GM18507 (cell line): ENCODE measurements at places on chromosomes 7 and 10.

- no peak for DNase-seq
These were observed 57.3 kb upstream of the BTBD16 start for GRCh38 chr10:122213766-122214165.

- no peak for DNase-seq
These were observed 19.6 kb upstream of the AGAP5 start for GRCh38 chr10:73717556-73717955.

- no peak for DNase-seq
These were observed 87.9 kb upstream of the RNF148 start for GRCh38 chr7:122790591-122790990.

DNA sequence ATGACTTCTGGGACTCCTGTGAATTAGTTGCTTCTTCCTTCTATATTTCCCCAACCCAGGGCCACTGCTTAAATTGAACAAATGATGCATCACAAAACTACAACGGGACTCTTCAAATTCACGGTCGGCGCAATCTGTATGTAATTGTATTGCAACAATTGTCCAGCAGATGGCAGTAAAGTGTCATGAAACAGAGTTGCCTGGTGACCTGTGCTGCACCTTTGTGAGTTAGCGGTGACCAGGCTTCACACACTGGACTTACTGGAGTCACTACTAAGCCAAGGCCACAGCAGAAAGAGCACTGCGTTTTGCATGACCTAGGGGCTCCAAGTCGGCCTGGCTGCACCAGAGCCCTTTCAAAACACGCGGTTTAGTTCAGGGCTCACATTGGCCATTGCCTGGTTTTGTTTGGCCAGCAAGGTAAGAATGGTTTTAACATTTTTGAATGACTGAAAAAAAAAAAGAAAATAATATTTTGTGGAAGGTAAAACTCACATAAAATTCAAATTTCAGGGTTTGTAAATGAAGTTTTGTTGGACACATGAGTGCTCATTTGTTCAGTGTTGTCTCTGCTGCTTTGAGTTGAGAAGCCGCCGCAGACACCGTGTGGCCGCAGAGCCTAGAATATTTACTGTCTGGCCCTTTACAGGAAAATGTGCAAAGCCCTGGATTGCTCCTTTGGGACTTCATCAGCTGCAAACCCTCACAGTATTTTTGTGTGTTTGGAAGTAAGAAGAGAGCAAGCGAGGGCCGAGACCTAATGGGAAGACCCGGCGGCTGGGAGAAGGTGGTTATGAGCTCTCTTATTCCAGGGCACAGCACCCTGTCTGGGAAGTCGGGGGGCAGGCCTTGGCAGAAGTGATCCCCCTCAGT lies 23.2 kb upstream of the ZNF32 start:
- DNase-seq: peak; percentile 54

- peak; percentile 7 for DNase-seq
These were observed 44.5 kb downstream of the STARD3NL start for GRCh38 chr7:38222481-38223096.

- DNase-seq: peak; percentile 25
These were observed 6.7 kb downstream of the ATP6V1F start for GRCh38 chr7:128869138-128869943.

DNA sequence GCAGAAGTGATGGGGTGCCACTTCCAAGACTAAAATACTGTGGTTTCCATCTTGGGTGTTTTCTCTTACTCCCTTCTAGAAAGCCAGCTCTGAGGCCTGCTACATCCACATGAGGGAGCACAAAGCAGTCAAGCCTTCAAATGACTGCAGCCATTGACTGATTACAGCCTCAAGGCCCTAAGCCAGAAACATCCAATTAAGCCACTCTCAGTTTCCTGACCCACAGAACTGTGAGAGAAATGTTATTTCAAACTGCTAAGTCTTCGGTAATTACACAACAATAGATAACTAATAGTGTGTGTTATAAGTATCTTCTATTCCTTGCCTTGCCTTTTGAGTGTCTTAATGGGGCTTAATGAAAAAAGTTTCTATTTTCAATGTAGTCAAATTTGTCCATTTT lies 24.8 kb downstream of the BRAF start:
- no peak for DNase-seq

DNA sequence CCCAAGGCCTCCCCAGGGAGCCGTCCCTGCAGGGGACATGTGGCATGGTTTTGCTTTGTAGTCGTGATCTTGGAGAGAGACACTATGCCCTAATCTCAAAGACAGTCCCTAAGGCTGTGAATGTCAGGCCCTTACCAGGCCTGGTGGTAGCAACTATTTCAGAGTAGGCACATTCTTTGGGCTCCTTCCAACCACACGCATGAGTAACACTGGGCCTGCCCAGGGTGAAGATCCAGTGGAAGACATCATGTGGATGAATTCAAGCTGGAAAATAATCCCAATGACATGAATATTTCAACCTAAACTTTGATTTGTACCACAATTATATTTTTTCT lies 39.5 kb upstream of the INSIG1 start:
- DNase-seq: no peak

- no peak for DNase-seq
These were observed 7.9 kb upstream of the CRTAC1 start for GRCh38 chr10:98038288-98038687.

DNA sequence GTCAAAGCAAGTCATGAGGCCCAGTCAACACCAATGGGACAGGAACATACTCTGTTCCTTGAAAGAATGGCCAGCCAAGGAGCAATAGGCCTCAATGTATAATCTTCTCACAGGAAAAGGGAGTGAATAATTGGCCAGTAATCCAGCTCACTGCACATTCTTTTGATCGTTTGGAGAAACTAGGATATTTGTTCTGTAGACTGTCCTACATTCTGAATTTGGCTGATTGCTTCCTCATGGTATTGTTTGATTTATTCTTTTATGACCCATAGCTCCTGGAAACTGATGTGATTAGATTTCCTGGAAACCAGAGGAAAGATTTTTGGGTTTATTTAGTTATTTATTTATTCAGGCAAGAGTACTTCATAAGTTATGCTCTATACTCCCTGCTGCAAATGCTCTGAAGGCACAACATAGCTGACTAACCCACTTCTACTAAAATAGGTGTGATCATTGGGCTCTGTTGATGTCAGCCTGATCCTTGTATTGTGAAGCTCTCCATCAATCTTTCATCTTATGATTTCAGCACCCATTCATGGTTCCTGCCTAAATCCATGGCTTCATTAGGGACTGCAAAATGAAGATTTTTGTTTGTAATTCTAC lies 745.2 kb downstream of the SUGCT start:
- no peak for DNase-seq

GRCh38 chr10:7458556-7458955 lies 47.7 kb upstream of the SFMBT2 start:
- no peak for DNase-seq

GRCh38 chr7:8418629-8419245 lies 14.7 kb upstream of the NXPH1 start:
- DNase-seq: no peak

DNA sequence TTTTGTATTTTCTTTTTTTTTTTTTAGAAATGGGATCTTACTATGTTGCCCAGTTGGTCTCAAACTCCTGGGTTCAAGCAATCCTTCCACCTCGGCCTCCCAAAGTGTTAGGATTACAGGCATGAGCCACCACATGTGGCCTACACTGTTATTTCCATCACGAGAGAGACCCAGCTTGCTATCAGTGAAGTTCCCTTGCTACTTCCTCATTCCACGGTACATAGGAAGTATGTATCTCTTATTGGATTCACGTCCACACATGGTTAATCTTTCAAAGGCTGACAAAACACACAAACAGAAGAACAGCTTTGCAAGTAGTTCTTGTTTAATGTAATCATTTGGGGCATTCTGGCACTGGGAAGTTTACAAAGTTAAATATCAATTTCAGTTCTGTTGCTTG lies 50.9 kb downstream of the DCLRE1A start:
- DNase-seq: no peak

GRCh38 chr10:78511324-78512204 lies 477.9 kb downstream of the RPS24 start:
- no peak for DNase-seq

GRCh38 chr10:70891627-70892026 lies 3.3 kb upstream of the PCBD1 start:
- no peak for DNase-seq

- DNase-seq: no peak
These were observed 819 bp downstream of the HYCC1 start for GRCh38 chr7:23012908-23013714.

- DNase-seq: no peak
These were observed 677.8 kb downstream of the SDK1 start for GRCh38 chr7:3978839-3979238.

DNA sequence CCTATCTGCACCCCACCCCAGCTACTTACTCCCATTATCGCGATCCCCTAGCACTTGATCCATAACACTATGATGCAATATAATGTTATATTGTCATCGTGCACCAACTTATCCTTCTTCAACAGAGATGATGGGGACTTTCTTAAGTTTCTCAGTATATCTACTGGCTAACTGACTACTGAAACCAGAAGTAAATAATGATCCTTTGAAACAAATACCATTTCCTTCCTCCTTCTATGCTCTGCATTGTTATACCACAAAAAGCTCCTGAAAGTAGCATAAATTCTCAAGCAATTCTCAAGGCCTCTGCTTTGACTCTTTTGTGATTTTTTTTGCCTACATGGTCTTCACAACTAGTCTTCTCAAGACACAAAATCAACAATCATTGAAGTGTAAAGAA lies 68.9 kb downstream of the HTR7 start:
- DNase-seq: no peak

- DNase-seq: no peak
These were observed 48.7 kb downstream of the KAT6B start for GRCh38 chr10:74875068-74875467.

DNA sequence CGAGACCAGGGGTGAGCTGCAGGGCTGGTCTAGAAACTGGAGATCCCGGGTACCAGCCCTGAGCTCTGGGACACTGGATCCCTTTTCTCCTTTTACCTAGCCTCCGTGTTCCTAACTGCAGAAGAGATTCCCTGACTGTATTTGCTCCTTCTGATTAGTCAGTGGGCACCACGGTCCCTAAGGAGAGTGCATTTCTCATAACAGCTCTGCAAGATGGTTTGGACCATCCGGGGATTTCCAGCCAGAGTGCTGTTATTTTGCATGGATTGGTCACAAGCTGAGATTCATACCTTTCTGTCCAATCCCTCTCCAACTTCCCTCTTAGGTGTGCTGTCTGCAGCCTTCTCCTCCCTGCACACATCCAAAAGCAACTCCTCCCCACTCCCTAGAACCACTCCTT lies 122.6 kb downstream of the MYL10 start:
- DNase-seq: no peak

DNA sequence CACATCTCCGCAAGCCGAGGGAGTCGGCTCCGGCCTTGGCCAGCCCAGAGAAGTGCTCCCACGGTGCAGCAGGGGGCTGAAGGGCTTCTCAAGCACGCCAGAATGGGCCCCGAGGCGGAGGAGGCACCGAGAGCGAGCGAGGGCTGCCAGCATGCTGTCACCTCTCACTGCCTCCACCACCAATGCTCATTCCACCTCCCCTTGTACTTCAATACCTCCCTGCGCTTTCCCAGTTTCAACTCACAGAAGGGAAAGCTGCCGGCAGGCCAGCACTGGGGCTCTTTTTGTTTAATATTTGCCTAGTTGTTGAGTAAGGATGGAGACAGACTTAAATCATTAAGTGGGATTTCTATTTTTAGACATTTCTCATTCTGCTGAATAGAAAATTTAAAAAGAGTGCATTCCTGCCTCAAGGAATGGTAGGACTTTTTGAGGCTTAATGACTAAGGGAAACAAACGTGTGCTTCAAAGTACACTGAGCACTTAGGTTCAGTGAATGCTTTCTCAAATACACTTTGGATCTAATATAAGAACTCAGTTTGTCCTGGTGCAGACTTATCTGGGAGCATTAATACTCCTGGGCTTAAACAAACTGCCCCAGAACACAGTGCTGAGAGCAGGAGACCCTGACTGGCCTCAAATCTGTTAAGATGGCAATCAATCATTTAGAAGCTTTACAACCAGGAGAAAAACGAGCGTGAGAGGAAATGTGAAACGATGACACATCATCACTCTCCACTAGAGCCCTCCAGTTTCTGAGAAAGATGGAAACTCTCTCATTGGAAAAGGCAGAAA lies 131.2 kb downstream of the RALA start:
- DNase-seq: no peak

- no peak for DNase-seq
These were observed 558.5 kb upstream of the FZD8 start for GRCh38 chr10:36200577-36200976.

DNA sequence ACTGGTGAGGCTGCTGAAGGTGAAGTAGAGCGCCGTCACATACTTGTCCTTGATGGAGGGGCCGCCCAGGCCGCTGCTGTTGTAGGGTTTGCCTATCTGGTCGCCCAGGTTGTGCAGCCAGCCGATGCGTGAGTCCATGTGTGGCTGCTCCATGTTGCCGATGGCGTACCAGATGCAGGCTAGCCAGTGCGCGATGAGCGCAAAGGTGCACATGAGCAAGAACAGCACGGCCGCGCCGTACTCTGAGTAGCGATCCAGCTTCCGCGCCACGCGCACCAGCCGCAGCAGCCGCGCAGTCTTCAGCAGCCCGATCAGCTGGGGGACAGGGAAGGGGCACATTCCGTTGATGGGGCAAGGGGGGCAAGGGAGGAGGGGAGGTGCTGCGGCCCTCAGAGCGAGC lies 26.6 kb downstream of the KCNH2 start:
- DNase-seq: no peak

- no peak for DNase-seq
These were observed 212.5 kb downstream of the DGKB start for GRCh38 chr7:14690075-14690474.

GRCh38 chr7:21383227-21384220 lies 44.4 kb upstream of the SP4 start:
- no peak for DNase-seq

GRCh38 chr7:121300685-121301420 lies 27.9 kb upstream of the WNT16 start:
- no peak for DNase-seq

GRCh38 chr7:148031019-148031418 lies 559.5 kb upstream of the C7orf33 start:
- DNase-seq: no peak

DNA sequence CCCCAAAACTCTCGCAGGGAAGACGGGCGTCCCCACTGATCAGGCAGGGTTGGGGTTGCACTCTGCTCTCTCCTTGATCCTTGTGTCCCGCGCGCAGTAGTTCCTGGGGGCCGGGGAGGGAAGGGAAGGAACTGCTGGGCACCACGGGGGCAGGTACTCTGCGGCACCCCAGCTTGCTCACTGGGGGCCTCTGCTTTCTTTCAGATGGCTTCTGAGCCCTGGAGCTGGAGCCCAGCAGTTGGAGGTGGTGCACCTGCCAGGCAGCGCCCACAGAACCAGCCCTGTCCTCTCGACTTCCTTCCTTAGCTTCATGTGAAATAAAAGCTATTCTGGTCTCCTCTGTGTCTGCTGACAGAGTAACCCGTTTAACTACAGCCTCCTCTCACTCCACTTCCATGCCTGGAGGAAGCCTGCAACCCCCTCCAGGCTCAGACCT lies 12.2 kb downstream of the PLAC9 start:
- DNase-seq: no peak

DNA sequence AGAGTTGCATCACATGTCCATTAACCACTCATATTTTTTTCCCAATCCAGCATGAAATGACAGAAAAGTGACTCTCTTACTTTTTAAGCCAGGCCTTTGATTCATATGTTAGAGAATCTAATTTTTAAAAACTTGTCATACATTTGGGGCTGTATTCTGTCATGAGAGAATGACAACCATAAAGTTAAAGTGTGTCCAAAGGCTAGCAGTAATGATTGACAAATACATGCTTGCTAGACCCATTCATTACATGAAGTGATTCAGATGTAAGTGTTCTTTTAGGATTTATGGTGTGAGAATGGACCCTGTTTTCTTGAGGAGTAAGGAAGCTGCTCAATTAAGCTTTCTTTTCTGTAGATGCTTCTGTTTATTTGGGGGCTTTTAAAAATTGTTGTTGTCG lies 75.4 kb downstream of the CSTF2T start:
- DNase-seq: no peak
